Stimulated activated CD4-positive, alpha-beta T cell treated with anti-CD3 and anti-CD28 coated beads, TNF-alpha, amount 100 ng/mL, for 48 hours (primary cell): ENCODE measurements at places on chromosomes 7 and 10.

GRCh38 chr7:117705630-117706029 is 167.6 kb downstream of the CTTNBP2 start:
- DNase-seq: no peak

DNA sequence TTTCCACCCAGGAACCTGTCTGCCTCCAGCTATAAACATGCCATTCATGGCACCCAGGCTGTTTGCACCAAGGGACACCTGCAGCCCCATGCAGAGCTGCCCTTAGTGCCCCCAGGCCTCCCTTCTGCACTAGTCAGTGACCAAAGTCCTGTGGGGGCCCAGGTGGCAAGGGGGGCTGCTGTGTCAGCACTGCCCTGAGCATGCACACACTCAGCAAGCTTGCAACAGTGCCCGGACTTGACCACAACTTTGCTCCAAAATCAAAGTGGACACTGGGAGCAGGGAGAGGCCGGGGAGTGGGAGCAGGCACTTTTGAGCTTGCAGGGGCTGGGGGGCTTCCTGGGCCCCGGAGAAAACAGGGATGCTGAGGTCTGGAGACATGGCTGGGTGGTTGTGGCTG is 192.9 kb upstream of the MBL2 start:
- DNase-seq: no peak

DNA sequence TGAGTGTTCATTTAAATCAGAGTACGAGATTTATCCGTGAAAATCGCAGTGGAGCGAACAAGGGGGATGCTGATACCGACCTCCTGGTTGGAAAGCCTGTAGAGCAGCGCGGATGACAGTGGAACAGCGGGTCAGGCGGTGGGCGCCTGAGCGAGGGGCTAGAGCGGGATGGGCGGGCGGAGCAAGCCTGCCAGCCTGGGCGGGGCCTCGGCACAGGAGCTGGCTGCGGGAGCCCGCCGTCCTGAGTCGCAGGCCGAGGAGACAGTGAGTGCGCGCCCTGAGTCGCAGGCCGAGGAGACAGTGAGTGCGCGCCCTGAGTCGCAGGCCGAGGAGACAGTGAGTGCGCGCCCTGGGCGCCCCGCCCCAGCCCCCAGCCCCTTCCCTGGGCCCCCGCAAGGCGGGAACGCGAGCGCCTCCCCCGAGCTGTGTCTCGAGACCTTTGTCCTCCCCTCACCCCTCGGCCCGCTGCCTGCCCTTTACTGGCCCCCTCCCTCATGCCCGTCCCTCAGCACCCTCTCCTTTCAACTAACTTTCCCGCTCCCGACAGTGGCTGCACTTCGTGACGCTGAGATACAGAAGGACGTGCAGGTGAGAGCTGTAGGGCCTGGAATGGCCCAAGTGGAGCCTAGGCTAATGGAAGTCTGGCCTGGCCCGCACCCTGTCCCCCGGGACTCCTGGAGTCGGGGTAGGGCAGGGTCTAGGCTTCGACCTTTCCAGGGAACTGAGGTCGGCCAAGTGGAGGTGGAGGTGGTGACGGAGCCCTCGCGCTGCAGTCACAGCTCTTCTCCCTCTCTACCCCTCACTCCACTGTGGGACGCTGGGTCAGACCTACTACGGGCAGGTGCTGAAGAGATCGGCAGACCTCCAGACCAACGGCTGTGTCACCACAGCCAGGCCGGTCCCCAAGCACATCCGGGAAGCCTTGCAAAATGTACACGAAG is at the start of gene AS3MT:
Gene AS3MT (plus strand): TSS at position 213 of the 941 bp plus-strand sequence. CDS start 123 bp downstream, at position 336.
- no peak for DNase-seq

- no peak for DNase-seq
These were observed 99.5 kb downstream of the CCNY start for GRCh38 chr10:35435824-35436223.

- no peak for DNase-seq
These were observed 124.2 kb downstream of the GNAT3 start for GRCh38 chr7:80387634-80388193.

- DNase-seq: no peak
These were observed 8.5 kb downstream of the TPST1 start for GRCh38 chr7:66213637-66214036.

DNA sequence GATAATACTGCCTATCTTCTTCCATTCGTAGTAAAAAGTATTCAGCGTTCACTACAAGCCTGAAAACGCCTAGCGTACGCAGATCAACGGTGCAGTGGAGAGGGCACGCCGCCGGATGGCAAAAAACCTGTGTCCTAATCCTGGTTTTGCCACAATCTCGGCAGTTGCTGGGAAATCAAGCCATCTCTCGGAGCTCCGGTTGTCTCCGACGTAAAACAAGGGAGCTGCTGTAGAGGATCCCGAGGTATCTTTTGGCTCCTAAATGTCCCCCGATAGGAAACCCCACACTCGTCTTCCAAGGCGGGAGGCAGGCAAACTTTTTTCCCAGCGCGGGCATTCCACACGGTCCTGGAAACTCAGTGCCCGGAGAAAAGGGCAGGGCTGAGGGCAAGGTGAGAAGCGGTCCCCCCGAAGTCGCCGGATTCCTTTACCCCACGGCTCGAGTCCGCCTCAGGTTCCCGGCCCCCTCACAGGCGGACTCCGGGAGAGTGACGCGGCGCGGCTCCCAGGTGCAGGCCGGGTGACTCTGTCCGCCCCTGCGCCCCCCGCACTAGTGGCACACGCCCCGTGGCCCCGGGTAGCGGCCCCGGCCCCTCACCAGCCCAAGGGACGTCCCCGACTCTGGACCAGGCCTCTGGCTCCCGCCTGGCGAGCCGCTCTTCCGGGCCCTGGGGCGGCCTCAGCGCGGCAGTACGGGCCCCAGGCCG is 649 bp downstream of the IDE start:
- no peak for DNase-seq

DNA sequence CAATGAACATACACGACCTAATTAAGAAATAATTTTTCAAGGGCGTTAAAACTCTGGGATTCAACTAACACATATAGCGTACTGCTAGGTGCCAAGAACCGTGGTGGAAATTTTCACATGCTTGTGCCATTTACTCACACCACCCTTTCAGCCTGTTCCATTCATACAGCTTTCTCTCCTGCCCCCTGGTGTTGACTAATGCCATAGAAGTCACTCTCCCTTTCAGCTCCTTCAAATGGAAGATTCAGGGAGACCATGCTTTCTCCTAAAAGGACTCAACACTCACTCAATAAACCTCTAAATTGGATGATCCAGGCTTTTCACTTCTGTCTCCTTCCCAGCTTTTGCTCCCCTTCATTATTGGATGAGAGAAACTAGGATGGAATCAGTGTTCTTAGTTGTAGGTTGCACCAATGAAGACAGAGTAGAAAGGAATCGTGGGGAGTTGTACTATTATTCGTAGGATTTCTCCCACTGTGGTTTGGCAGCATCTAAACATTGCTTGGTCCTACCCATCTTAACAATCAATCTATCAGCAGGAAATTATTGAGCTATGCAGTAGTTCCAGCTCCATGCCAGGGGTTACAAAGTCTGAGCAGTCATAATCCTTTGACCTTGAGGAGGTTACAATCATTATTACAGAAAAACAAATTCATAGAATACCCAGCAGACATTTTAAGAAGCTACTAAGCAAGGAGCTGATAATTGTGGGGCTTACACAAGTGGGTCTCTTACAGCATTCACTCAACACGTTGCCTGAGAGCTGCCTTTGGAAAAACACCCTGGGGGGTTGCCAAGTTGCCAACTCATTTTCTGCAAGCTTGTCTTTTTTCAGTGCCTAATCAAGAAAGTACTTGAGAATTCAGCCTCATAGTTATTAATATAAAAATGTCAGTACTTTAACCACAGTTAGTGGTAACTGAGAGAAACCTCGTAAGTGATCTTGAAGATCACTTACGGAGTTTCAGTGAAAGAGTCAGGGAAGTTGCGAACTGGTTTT is 2.8 kb upstream of the PPP1R3C start:
- DNase-seq: no peak

- DNase-seq: no peak
These were observed 1.3 kb downstream of the RFC2 start for GRCh38 chr7:74252893-74253292.

DNA sequence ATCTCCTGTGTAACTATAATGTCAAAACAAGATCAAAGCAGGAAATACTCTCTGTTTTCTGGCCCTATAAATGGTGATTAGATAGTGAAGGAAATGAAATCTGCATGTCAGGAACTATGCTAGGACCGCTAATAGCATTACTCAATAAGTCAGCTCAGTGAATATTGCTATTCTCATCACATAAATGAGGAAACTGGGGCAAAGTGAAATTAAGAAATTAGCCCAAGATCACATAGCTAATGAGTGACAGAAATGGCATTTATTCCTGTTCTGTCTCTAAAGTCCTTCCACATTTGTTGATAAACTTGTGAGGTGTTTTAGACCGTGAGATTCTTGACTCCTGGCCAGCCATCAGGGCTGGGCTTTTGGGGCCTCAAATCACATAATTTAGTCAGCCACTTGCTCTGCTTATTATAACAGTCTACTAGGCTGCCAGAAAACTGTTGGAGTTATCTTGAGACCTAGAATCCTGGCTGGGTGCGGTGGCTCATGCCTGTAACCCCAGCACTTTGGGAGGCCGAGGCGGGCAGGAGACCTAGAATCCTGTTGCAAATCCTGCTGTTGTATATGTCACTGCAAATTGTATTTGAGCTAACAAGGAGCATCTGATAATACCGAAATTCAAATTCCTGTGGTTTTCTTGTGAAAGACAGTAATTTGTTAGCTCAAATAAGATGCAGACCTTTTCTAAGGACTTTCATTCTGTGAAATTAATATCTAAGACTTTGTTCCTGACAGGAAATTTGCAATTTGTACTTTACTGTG is 66.5 kb upstream of the SHTN1 start:
- no peak for DNase-seq

- peak; percentile 65 for DNase-seq
These were observed 67.5 kb downstream of the ATXN7L1 start for GRCh38 chr7:105808703-105809590.

DNA sequence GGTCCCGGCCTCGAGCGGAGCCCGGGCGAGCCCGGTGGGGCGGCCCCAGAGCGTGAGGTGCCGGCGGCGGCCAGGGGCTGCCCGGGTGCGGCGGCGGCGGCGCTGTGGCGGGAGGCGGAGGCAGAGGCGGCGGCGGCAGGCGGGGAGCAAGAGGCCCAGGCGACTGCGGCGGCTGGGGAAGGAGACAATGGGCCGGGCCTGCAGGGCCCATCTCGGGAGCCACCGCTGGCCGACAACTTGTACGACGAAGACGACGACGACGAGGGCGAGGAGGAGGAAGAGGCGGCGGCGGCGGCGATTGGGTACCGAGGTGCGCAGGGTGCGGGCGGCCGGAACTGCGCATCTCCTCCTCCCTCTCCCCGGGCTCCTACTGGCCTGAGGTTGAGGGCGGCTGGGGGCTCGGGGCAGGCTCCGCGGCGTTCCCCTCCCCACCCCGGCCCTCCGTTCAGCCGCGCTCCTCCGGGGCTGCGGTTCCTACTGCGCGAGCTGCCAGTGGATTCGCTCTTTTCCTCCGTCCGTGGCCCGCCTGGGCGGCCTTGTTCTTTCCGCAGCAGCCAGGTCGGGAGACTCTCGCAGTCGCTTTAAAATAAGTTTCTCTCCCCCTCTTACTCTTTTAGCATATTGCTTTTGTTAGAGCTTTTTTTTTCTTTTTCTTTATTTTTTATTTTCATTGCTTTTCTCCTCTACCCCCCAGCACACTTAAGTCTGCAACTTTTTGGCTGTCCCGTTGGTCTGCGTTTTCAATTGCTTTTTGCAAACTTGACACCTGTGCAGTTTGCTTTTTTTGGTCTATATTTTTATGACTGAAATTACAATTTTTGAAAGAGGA is 600 bp downstream of the SIRT1 start:
- peak; percentile 62 for DNase-seq

- no peak for DNase-seq
These were observed 33.8 kb downstream of the ERCC6 start for GRCh38 chr10:49505076-49505475.

DNA sequence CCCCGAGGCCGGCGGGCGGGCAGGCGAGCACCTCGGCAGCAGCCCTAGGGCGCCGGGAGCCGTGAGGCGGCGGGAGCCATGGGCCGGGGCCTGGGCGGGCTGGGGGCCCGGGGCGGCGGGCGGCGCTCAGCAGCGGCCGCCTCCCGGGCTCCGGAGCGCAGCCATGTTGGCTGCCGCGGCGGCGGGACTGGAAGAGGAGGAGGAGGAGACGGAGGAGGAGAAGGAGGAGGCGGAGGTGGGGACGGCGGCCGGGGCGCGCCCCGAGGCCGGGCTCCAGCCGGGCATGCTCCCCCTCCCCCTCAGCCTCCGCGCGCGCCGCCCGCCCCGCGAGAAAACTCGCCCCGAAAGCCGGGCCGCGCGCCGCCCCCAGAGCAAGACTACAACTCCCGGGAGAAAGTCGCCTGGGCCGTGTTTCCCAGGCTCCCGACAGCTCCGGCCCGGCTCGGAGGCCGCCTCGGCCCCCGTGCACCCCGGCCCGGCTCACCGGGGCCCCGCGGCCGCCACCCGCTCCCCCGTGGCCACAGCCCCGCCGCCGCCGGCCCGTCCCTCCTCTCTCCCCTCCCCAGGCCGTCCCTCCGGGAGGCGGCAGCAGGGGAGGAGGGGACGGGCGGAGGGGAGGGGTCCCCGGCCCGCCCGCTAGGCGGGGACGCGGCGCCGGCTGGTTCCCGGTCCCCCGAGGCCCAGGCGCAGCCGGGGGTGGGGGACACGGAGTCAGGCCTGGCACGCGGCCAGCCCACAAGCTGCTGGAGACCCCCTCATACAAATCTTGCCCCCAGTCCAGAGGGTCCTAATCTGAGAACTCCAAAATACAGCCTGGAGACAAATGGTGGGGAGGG is at the start of gene DLG5:
Gene DLG5 (minus strand): TSS at position 190 of the 836 bp plus-strand sequence. CDS start 235 bp downstream, outside the sequence.
- peak; percentile 13 for DNase-seq

DNA sequence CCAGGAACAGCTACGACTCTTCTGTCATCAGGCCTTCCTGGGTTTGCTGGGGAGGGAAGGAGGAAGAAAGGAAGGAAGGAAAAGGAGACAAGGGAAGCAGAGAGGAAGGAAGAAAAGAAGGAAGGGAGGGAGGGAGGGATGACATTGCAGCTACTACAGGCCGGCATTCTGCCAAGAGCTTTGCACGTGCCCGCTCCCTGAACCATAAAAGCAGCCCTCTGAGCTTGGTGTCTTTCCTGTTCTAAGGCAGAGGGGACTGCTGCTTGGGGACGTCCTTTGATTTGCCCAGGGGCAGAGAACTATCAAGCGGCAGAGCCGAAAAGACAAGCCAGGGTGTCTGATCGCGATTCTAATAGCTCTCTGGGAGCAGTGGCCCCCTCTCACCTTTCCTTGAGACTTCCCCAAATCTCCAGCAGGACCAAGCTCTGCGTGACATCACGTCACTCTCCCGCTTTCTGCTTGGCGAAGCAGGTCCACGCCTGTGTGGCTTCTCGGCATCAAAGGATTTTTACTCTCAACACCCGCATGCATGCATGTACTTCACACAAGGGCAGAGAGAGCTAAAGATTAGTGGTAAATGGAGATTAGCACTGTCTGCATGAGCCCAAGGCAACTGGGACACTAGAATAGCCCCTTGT is 167.8 kb upstream of the AUTS2 start:
- no peak for DNase-seq

DNA sequence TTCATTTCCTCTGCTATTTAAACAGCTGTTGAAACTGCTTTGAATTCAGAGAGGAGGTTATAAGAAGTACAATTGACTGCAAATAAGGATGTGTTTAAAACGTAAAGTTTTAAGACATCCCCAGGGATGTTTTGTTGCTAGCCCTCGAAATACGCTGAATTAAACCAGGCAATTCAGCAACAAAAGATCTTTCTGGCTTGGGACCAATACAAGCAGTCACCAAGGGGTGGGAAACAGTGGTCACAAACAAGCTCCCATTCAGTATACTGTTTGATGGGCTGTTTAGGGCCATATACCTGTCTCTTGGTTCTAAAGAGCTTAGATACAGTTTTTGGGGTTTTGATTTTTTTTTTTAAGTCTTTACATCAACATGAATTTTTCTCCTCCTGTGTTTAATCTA is 446.3 kb upstream of the POT1 start:
- no peak for DNase-seq

GRCh38 chr10:76031099-76031498 is 599.7 kb downstream of the LRMDA start:
- DNase-seq: no peak

- DNase-seq: no peak
These were observed 280.2 kb upstream of the HGF start for GRCh38 chr7:82049891-82050533.
